Prostate gland (tissue), 2 donors: ENCODE measurements at places on chromosomes 1 and 21. TPM values are rescaled to one million over a fixed set of nuclear protein-coding genes. Genes with fewer than 3 reads are reported as not detected.

GRCh38 chr1:101996825-101997465, at the start of gene OLFM3:
Gene OLFM3, minus strand, starts transcription at chr1:101996926.
- H3K27me3 ChIP-seq, result no peaks in the 10 kb centered on the region
- no peak for DNase-seq
- H3K4me3 ChIP-seq, result no peak within 1 kb of the TSS
- H3K27ac ChIP-seq, result no peak within 1 kb of the TSS

GRCh38 chr1:38076038-38076437, 29.4 kb upstream of the POU3F1 start:
- H3K27me3 ChIP-seq, result no peaks in the 10 kb centered on the region
- H3K36me3 ChIP-seq, result no peaks in the 10 kb centered on the region
- DNase-seq, result no peak
- peaks cover 3% of the 10 kb centered on the region for H3K4me1 ChIP-seq
- no peak overlapping the region for H3K27ac ChIP-seq

DNA sequence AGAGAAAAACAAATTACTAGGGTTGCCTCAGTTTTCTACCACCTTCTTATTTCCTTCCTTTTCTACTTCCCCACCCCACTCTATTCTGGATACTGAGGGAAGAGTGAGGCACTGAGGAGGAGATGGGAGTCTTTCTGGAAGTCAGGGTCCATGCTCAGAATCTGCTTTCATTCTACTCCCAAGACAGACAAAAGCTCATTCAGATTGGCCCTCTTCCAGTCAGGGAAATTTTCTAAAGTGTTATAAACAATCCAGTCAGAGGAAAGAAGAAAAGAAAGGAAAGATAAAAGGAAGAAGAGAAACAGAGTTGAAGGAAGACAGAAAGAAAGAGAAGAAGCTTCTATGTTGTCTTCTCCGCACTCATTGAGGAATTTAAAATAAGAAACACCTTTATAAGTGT, 228.6 kb downstream of the COP1 start:
- no peaks in the 10 kb centered on the region for H3K4me1 ChIP-seq
- no peak for DNase-seq
- H3K27me3 ChIP-seq, result no peaks in the 10 kb centered on the region
- no peak overlapping the region for H3K4me3 ChIP-seq

Gene RGS1
- total RNA-seq, result 57.3 TPM

GRCh38 chr1:100722221-100722620, 2.7 kb downstream of the VCAM1 start:
- no peaks in the 10 kb centered on the region for H3K27me3 ChIP-seq
- no peaks in the 10 kb centered on the region for H3K36me3 ChIP-seq
- no peak overlapping the region for H3K4me3 ChIP-seq
- no peak for DNase-seq
- H3K27ac ChIP-seq, result no peak overlapping the region
- H3K4me1 ChIP-seq, result no peaks in the 10 kb centered on the region

DNA sequence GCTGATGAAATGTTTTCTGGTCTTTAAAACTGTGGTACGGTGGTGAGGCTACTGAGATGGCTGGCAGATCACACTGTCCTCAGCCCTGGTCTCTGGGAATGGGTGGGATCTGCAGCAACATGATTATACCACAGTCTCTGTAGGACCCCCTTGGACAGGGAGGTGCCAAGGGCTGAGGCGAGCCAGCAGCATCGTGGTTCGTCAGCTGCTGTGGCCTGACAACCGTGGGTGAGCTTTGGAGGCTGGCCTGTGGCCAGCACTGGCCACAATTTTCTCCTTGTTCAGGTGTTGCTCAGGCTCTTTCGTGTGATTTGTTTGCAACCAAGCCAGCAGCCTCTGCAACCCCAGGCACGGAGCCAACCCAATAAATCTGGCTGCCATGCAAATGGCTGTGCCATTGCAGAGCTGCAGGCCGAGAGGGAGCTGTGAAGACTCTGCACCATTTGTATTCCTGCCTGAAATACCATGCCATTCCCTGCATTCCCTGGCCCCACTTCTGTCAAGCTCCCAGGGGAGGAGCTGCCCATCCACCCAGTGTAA, 70.9 kb downstream of the PCP4 start:
- DNase-seq, result peak; percentile 42
- no peak overlapping the region for H3K4me3 ChIP-seq
- no peak overlapping the region for H3K27ac ChIP-seq
- H3K27me3 ChIP-seq, result no peaks in the 10 kb centered on the region
